Stimulated activated CD4-positive, alpha-beta T cell treated with anti-CD3 and anti-CD28 coated beads, Interleukin-1b, Interleukin-23, amount 100 ng/mL, for 1 hour (primary cell): ENCODE measurements at places on chromosomes 2 and 18.
A peak's percentile ranks its signal among the peaks of the same experiment; 100 is the strongest.

- no peak for DNase-seq
These were observed 2.2 kb downstream of the ONECUT2 start for GRCh38 chr18:57437402-57437765.

DNA sequence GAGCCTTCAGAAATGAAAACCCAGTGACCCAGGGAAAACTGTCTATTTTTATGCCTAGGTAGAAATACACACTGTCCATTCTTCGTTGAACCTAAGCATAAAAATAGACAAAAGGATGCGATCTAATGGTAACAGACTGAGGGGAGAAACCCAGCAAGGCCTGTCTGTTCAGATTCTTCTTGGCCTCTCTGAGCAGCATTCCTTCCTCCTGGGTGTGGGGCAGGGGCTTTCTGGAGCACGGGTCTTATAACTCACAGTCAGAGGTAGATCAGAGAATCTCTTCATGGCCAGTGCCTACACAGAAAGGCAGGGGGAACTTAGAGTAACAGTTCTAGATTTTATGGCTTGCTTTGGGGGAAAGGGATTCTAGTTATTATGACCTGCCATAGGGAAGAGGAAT is 56.0 kb downstream of the PKDCC start:
- DNase-seq: no peak

DNA sequence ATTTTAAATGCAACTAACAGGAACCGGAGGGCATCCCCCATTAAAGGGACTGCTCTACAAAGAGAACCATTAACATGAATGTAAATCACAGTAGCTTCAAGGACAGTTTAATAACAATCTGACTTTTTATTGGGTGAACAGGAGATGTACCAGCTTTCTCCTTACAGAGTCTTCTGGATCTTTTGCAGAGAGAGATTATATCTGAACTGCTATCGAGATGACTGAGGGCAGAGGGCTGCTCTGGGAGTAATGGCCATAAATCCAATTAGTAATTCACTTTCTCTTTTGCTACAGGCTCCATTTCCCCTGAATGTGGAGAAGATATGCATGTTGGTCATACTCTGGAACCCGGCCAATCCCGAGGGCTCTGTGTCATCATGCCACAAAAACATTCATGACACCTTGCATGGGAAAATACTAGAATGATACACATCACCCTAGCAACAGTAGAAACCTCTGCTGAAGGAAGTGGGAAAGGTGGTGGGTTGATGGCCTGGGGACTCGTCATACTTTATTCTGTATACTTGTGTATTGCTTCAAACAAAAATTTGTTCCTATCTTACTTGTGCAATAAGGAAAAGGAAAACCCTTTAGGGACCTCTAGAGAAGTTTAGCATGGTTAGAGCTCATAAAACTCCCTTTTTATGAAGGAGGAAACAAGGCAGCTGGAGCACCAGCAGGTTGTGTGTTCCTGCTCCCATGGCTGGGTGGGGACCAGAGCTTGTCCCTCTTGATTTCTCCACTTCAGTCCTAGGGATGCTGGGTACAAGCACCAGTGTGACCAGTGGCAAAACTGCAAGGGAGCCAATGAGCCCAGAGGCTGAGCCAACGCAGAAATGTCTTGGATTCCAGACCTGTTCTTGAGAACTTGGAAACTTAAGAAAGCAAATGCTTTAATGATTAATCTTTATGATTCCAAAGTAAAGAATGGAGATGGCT is 26.0 kb downstream of the CTAGE1 start:
- no peak for DNase-seq

DNA sequence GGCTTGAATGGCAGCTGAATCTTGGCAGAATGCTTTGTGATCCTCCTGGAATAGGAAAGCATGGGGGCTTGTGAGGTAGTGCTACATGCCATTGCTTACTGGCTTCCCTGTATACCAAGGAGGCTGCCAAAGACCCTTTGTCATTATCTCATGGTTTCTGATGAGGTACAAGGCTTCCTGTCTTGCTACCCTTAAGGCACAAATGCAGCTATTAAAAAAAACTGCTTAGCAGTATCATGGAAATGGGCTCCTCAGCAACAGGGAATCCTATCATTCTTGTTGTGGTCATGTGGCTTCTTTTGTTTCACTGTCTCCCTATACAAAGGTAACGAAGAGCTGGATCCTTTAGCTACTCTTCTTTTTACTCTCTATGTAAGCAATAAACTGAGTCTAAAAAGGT is 6.6 kb upstream of the KANSL1L start:
- DNase-seq: no peak

- no peak for DNase-seq
These were observed 50.2 kb downstream of the EMILIN2 start for GRCh38 chr18:2896990-2897389.

DNA sequence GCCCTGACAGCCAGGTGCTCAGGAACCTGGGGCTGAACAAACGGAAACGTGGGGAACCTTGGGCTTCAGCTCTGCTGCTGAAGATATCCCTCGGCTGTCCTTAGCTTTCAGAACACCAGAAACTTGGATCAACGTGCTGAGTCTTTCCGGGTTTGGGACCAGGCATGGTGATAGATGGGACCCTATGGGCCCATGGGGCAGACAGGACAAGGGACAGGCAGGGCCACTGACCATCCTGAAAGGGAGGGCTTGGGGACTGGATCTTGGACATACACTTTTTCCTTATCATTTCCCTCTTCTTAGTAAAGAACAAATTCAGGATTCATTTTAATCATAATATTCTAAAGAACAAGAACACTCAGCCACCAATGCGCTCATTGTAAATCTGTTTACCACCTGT is 16.3 kb upstream of the HES6 start:
- DNase-seq: no peak

GRCh38 chr2:128411431-128411830 is 92.8 kb upstream of the HS6ST1 start:
- DNase-seq: no peak

- no peak for DNase-seq
These were observed 816.3 kb upstream of the HS6ST1 start for GRCh38 chr2:129135017-129135416.

DNA sequence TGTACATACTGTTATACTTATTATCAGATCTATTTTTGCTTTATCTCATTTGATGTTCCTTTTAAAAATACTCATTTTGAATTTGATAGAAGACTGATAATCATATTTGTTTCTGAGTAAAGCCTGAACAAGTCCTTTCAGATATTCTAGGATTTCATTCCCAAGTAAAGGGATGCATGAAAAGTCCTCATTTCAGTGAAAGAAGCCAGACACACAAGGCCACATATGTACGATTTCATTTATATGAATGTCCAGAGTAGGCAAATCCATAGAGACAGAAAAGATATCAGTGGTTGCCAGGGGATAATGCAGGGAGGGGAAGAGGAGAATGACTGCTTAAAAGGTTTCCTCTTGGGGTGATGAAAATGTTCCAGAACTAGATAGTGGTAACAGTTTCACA is 53.4 kb downstream of the DSC3 start:
- no peak for DNase-seq

DNA sequence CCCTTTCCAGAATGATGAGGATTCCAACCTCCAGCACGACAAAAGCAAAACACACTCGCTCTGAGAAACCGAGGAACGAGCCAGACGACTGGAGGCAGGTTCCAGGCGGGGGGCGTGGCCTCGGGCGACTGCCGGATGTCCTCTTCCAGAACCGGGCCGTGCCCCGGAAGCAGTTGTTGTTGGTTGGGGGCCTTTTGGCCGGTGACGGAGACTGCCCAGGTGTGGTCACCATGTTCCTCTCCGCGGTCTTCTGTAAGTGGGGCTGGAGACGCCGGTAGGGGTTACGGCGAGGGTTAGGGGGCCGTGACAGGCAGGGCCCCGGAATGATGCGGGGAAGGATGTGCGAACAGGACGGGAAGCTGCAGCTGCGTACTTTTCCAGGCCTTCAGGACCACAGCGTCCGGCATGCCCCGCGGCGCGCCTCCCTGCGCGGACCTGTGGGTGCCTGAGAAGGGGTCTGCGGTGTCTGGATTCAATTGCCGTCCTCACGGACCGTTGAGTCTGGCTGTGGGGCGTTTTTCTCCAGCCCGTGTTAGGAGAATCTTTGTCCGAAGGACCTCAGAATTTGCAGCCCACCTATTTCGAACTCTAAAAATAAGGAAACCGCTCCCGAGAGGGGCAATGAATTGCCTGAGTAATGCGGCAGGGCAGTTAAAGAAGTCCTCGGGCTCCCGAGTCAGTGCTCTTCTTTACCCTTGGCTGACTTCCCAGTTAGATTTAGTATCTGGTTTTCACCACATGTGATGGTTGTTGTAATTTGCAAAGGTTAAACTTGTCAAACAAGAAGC is at the start of gene MRPL33:
MRPL33 (plus strand) TSS at position 172 of the 788 bp plus-strand sequence; CDS start at position 231, 59 bp downstream.
- DNase-seq: peak; percentile 86

DNA sequence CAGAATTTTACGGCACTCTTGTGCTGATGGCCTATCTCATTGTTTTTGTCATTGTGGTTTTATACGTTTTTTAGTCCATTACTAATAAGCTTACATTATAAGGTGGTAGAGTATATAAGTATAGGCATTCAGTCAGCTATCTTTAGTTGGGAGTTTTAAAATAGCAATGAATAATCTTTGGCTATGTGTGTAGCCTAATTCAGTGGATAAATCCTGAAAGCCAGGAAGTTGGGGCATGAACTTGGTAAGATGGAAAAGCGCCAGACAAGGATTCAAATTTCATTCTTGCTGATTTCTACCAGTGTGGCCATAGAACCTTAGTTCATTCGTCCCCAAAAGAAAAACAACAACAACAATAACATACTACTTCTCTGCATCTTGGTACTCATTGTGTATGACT is 31.2 kb downstream of the EPC2 start:
- DNase-seq: no peak

GRCh38 chr2:99085421-99085820 is 56.1 kb upstream of the C2orf15 start:
- DNase-seq: no peak

DNA sequence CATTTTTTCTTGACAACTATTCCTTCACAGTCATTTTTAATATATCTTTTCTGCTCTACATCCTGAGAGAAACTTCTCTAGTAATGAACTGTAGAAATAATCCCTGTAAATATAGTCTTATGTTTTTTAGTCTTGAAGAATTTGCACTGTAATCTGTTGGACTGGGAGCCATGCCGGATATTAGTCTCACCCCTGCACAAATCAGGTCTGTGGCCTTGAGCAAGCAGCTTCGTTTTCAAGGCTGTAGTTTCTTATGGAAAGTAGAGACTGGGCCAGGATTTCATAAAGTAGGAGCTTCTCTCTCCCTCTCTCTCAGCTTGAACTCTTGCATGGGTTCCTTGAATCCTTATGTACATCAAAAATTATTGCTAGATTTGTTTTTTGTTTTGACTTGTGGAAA is 8.7 kb downstream of the FARP2 start:
- DNase-seq: no peak

DNA sequence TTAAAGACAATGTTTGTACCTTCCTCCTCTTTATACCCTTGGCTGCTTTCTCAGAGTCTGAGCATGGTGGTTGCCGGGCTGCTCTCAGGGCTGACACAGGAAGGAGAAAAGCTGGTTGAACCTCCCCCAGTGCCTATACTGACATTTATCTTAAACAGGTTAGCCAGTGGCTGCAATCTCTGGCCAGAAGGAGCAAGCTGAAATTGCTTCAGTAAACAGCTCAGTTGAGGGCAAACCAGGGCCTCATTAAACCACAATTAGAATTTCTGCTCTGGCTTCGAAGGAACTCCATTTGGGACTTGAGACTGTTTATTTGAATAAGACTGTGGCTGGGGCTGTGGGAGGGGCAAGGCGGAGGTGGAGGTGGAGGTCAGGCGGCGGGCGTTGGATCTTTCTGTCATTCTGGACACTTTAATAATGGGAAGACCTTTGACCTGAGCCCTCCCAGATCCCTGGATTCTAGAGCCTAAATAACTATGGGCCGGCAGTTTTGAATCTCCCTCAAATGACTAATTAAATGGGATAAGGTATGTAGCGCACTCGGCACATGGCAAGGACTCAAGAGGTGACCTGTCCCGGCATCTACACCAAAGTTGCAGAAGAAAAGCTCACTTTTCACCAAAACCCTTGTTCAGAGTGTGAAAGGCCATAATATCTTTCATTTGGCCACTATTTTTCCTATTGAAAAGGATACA is 120.6 kb upstream of the MYCN start:
- DNase-seq: no peak

DNA sequence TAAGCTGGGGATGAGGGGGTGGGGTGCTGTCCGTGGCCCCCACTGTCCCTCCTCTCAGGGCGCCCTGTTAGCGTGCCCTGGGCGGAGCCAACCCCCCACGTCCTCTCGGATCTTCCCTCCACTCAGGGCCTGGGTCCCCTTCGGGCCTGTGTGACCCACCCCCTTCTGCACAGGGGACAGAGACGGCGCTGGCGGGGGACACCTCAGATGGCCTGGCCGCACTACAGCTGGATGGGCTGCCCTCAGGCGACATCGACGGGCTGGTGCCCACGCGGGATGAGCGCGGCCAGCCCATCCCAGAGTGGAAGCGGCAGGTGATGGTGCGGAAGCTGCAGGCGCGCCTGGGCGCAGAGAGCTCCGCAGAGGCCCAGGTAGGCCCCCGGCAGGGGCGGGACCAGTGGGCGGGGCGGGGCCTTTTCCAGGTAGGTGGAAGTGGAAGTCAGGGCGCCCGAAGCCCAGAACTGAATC is 9.9 kb upstream of the KLHL30 start:
- DNase-seq: no peak

- DNase-seq: no peak
These were observed 439.8 kb downstream of the TNS1 start for GRCh38 chr2:217562871-217563480.

DNA sequence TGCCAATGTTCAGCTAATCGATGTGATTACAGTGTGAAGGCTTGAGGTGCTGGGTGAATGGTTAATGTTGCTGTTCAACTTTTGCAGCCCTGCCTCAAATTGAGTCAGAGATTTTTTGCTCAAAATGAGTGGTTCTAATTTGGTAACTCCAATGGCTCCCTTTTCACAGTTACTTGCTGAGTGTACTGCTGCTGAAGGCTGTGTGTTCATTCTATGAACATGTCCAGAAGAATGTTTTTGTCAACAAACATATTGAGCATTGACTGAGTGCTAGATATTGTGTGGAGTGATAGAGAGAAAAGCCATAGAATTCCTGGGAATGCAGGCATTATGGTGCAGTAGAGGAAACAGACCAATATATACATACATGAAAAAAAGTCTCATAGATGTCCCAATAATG is 39.0 kb upstream of the TCF4 start:
- no peak for DNase-seq

DNA sequence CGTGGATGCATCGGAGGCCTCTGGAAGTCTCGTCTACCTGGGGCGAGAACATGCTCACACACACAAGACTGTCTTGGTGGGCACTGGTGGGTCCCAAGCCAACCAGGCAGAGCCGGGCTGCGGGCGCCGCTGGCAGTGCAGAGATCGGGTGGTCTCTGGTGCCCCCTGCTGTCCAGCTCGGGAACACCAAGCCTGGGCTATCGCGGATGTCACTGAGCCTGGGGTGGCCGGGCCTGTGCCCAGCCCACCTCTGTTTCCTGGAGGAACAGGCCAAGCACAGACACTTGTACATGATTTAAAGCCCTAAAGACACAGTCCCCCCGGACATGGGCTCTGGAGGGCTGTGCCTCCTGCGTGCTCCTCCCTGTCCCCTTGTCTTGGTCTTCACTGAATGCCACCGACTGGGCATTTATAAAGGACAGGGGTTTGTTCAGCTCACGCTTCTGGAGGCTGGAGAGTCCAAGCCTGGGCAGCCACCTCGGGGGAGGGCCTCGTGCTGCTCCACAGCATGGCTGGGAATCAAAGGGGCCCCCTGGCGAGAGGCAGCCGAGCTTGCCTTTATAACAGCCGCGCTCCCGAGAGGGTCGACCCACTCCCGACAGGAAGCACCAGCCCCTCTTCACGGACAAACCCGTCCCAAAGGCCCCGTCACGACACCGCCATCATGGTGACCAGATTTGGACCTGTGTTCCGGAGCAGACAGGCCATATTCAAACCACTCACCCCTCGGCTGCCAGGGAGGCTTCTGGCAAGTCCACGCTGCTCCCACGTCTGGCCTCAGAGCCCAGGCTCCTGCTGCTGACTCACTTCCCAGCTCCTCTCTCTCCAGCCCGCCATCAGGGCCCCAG is 3.6 kb upstream of the OTOS start:
- peak; percentile 50 for DNase-seq
